ENCODE measurements at places on chromosomes 1 and 21.

GRCh38 chr1:207985996-207986395, 75.1 kb upstream of the CD34 start:
- no peak overlapping the region for H3K4me3 ChIP-seq
- DNase-seq: no peak
- H3K4me1 ChIP-seq: peaks cover 3% of the 10 kb centered on the region
- peaks cover 74% of the 10 kb centered on the region for H3K27me3 ChIP-seq
- no peak overlapping the region for H3K27ac ChIP-seq

DNA sequence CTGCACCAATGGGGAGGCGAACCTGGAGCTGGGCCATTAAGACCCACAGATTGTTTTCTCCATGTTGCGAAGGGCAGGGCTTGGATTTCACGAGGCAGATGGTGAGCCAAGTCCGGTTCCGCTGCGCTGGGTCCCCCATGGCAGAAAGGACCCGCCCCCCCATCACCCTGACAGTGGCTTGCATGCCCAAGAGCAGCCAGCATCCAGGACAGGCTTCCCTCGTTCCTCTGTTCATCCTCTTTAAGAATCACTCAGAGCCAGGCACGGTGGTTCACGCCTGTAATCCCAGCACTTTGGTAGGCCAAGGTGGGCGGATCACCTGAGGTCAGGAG, 15.8 kb upstream of the NPHP4 start:
- no peak for DNase-seq
- H3K4me3 ChIP-seq: no peak overlapping the region
- H3K36me3 ChIP-seq: no peaks in the 10 kb centered on the region
- no peak overlapping the region for H3K27ac ChIP-seq

- H3K4me3 ChIP-seq: no peak overlapping the region
- H3K4me1 ChIP-seq: peaks cover 4% of the 10 kb centered on the region
- H3K27ac ChIP-seq: peak overlapping the region; percentile 21
- peaks cover 25% of the 10 kb centered on the region for H3K36me3 ChIP-seq
- DNase-seq: no peak
Measured at GRCh38 chr1:51445351-51446090, 73.5 kb downstream of the EPS15 start.

DNA sequence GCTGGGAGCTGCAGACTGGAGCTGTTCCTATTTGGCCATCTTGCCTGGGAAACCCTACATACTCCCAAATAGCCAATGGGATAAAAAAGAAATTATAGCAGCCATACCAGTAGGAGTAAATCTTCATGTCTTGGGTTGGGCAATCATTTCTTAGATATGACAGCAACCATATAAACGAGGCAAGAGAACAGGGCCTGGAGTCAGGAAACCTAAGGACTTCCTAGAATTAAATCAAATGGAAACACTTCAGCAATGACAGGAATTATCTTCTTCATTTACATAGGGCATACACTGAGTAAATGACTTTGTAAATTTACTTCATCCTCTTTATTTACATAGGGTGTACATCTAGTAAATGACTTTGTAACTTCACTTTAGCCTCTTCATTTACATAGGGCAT, 286.6 kb upstream of the POGK start:
- no peaks in the 10 kb centered on the region for H3K4me1 ChIP-seq
- no peak overlapping the region for H3K27ac ChIP-seq
- no peaks in the 10 kb centered on the region for H3K36me3 ChIP-seq
- no peaks in the 10 kb centered on the region for H3K27me3 ChIP-seq
- no peak for DNase-seq
- H3K4me3 ChIP-seq: no peak overlapping the region

DNA sequence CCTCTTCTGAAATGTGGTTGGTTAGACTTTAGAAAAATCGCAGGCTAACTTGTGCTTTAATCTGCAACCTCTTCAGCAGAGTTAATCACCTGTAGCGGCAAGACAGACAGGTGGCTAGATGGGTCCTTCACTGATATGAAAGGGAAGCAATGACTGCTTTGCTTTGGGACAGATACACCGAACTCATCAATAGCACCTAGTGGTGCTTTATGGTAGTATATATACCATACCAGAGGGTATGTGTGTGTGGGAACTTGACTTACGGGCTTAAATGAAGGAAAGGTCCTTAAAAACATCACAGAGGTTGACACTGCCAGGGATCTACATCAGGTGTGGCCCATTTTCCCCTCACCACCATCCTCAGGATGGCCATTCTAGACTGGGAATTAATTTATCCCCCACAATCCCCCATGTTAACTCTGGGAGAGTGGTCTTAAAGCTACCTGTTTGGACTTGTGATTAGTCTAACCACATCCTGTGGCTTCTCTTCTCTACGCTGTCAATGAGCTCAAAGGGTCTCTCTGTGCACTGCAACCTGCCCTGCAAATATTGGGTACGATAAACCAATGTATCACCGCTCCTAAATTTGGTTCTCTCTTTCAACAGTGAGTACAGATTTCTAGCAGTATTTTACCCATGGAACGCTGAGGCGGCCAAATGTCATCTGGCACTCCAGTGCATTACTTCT, 162.7 kb downstream of the SIPA1L2 start:
- peaks cover 46% of the 10 kb centered on the region for H3K36me3 ChIP-seq
- H3K27ac ChIP-seq: no peak overlapping the region
- H3K4me3 ChIP-seq: no peak overlapping the region
- DNase-seq: no peak
- peaks cover 16% of the 10 kb centered on the region for H3K4me1 ChIP-seq
- no peaks in the 10 kb centered on the region for H3K27me3 ChIP-seq

DNA sequence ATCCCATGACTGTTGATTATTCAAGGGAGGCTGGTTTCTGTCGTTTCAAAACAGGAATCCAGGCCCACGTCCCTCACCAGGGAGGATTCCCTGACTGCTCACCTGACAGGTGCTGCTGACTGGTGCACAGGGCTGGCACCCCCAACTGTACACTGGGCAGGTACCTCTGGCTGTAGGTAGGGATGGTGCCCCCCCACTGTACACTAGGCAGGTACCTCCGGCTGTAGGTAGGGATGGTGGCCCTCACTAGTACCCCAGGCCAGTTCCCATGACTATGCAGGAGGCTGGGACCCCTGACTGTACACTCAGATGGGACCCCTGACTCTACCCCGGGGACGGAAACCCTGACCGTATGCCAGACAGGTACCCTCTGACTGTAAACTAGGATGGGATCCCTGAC, 33.6 kb upstream of the PDE9A start:
- H3K27ac ChIP-seq: no peak overlapping the region
- H3K36me3 ChIP-seq: no peaks in the 10 kb centered on the region
- DNase-seq: no peak
- peaks cover 31% of the 10 kb centered on the region for H3K27me3 ChIP-seq

DNA sequence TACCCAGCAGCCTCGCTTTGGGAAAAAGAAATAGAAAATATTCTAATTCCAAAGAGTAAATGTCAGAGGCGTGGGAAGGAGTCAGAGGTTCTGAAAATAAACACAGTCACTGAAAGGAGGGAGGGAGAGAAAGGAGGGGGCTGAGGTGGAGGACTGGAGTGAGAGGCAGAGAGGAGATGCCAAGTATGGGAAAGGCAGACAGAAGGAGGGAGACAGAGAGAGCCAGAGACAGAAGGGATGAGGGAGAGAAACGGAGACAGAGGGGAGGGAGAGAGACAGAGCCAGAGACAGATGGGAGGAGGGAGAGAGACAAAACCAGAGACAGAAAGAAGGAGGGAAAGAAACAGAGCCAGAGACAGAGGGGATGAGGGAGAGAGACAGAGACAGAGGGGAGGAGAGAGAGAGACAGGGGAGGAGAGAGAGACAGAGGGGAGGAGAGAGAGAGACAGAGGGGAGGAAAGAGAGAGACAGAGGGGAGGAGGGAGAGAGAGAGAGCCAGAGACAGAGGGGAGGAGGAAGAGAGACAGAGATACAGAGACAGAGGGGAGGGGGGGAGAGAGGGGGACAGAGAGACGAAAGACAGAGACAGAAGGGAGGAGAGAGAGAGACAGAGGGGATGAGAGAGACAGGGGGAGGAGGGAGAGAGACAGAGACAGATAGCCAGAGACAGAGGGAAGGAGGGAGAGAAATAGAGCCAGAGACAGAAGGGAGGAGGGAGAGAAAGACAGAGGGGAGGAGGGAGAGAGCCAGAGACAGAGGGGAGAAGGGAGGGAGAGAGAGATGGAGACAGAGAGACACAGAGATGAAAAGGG, 525.5 kb downstream of the MATN1 start:
- no peak overlapping the region for H3K27ac ChIP-seq
- no peaks in the 10 kb centered on the region for H3K36me3 ChIP-seq
- no peaks in the 10 kb centered on the region for H3K4me1 ChIP-seq
- DNase-seq: no peak
- H3K27me3 ChIP-seq: peaks cover 37% of the 10 kb centered on the region

DNA sequence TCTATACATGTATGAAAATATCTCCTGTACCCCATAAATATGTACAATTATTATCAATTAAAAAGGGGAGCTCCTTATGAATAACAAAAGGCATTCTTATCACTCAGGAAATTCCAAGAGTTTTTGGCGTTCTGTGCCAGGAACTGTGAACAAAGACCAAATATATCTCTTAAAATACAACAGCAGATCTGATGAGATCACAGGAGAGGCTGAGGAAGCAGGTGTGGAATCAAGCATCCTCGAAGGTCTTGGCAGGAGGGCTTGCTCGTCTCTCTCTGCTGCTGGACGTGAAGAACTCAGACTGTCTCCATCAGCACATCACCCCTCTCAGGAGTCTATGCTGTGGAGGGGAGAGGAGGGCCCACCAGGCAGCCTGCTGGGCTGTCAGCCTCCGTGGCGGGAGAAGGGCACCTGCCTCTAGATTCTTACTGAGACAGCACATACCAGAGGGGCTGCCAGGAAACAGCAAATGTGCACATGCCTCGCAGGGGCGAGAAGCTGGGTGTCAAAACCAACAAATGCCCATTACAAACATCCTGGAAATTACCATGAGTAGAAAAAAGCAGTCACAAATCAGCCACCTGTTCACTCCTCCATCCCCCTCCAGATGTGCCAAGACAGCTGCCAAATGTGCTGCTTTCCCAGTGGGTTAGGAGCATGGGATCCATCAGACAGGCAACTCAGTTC, 30.8 kb upstream of the FAM89A start:
- no peak overlapping the region for H3K4me3 ChIP-seq
- H3K27me3 ChIP-seq: peaks cover 2% of the 10 kb centered on the region
- no peak overlapping the region for H3K27ac ChIP-seq

GRCh38 chr1:210371916-210372315, 43.2 kb downstream of the HHAT start:
- H3K4me1 ChIP-seq: peaks cover 26% of the 10 kb centered on the region
- no peaks in the 10 kb centered on the region for H3K27me3 ChIP-seq
- no peak overlapping the region for H3K4me3 ChIP-seq
- DNase-seq: no peak

GRCh38 chr1:74812180-74812541, 79.2 kb downstream of the TYW3 start:
- no peak overlapping the region for H3K27ac ChIP-seq
- H3K36me3 ChIP-seq: no peaks in the 10 kb centered on the region
- H3K4me1 ChIP-seq: no peaks in the 10 kb centered on the region
- no peak overlapping the region for H3K4me3 ChIP-seq
- peaks cover 7% of the 10 kb centered on the region for H3K27me3 ChIP-seq

GRCh38 chr1:230026139-230026538, 40.9 kb upstream of the GALNT2 start:
- H3K4me1 ChIP-seq: no peaks in the 10 kb centered on the region
- no peak overlapping the region for H3K4me3 ChIP-seq
- no peak overlapping the region for H3K27ac ChIP-seq
- no peaks in the 10 kb centered on the region for H3K36me3 ChIP-seq
- peaks cover 14% of the 10 kb centered on the region for H3K27me3 ChIP-seq

DNA sequence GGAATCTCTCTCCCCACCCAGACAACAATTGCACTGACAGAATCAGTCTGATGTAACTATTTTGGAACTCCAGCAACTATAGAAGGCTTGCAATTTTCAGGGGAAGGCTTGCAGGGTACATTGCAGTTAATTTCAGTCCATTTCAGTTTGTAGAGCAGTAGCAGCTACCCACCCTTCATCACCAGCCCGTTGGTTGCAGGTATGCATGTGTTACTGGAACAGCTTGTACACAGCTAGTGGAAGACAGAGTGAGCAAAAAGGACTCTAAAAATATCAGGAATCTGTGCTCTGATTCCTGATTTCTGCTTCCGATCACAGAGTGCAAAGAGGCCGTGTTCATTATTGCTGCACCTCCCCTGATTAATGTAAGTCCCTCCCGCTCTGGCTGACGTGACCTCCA, 449.0 kb downstream of the NPHP4 start:
- H3K36me3 ChIP-seq: no peaks in the 10 kb centered on the region
- no peak overlapping the region for H3K4me3 ChIP-seq
- H3K4me1 ChIP-seq: no peaks in the 10 kb centered on the region
- peaks cover 64% of the 10 kb centered on the region for H3K27me3 ChIP-seq

- H3K27me3 ChIP-seq: peaks cover 17% of the 10 kb centered on the region
- DNase-seq: no peak
- no peak overlapping the region for H3K27ac ChIP-seq
- H3K36me3 ChIP-seq: no peaks in the 10 kb centered on the region
- H3K4me3 ChIP-seq: no peak overlapping the region
Measured at GRCh38 chr1:74426208-74426937, 86.0 kb downstream of the LRRC53 start.

DNA sequence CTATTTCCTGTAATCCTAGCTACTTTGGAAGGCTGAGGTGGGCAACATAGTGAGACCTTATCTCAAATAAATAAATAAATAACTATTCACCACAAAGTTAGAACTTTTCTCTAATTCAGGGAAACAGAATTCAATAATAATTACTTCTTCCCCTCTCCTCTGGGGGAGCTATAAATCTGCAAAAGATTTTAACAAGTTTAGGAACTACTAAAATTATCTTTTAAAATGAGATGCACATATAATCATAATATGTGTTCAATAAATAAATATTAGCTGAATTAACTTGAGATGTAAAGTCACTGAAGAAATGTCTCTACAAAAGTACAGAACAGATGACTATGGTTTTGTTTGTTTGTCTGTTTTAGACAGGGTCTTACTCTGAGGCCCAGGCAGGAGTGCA, 14.1 kb downstream of the WDR47 start:
- no peak overlapping the region for H3K4me3 ChIP-seq
- peaks cover 1% of the 10 kb centered on the region for H3K36me3 ChIP-seq
- no peak for DNase-seq
- H3K27me3 ChIP-seq: no peaks in the 10 kb centered on the region
- H3K4me1 ChIP-seq: peaks cover 2% of the 10 kb centered on the region
- no peak overlapping the region for H3K27ac ChIP-seq

DNA sequence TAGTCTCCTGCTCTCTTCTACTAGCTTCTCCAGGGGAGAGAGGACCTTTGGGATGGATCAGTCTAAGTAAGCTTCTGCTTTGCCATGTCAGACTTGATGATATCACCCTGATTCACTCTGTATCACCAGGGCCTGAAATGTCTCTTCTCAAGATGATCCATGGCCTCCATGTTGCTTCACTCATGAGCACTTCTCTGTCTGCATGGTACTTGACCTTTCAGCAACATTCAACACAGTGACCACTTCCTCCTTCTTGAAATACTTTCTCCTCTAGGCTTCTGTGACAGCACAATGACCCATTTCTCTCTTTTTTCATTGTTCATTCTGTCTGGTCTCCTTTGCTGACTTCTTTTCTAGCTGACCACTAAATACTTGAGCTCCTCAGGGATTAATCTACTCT, 35.3 kb upstream of the NGF start:
- H3K27me3 ChIP-seq: no peaks in the 10 kb centered on the region
- no peak for DNase-seq
- no peak overlapping the region for H3K27ac ChIP-seq

All from mesothelial cell of epicardium (in vitro differentiated cells).